ENCODE measurements at places on chromosomes 7 and 10. TPM values are rescaled to one million over a fixed set of nuclear protein-coding genes. Genes with fewer than 3 reads are reported as not detected.

DNA sequence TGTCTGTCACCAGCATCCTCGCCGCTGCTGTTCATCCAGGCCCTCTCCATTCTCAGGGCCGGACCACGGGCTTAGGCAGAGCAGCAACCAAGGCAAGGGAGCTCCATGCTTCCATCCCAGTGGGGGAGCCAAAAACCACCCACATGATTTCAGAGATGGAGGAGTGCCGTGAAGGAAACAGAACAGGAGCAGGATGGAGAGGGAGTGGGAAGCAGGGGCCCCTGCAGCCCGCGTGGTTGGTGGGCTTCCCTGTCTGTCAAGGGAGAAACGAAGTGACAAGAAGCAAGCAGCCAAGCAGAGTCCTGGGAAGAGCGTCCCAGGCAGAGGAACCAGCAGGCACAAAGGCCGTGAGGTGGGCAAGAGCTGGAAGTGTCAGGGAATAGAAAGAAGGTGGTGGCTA, 95.7 kb downstream of the SLIT1 start:
- peaks cover 10% of the 10 kb centered on the region for H3K27me3 ChIP-seq
- DNase-seq = no peak
- H3K4me3 ChIP-seq = no peak overlapping the region
- peaks cover 3% of the 10 kb centered on the region for H3K4me1 ChIP-seq
- no peaks in the 10 kb centered on the region for H3K36me3 ChIP-seq

DNA sequence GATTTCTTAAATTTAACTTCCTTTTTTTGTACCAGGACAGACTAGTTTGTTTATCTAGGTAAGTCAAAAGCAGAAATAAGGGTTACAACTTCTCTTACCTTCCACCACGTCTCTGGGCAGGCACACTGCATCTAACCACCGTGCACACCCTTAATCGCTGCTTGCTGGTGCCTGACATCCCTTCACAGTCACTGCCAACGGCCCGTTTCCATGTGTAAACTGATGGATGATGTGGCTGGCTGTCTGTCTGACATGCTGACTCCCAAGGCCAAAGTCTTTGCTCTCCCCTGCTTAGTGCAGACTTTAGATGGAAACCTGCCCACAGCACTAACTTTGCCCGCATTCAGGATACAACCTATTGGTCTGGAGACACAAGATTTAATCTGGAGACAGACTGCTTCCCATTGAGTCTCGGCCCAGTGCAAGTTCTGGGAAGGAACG, 1.1 kb downstream of the TMEM273 start:
- peak overlapping the region; percentile 27 for H3K4me3 ChIP-seq
- H3K27me3 ChIP-seq = no peaks in the 10 kb centered on the region
- no peak for DNase-seq
- no peaks in the 10 kb centered on the region for H3K36me3 ChIP-seq
- peaks cover 13% of the 10 kb centered on the region for H3K4me1 ChIP-seq

GRCh38 chr7:139494835-139495579, 11.5 kb upstream of the KLRG2 start:
- H3K4me1 ChIP-seq = no peaks in the 10 kb centered on the region
- no peaks in the 10 kb centered on the region for H3K27me3 ChIP-seq
- no peak for DNase-seq
- H3K36me3 ChIP-seq = no peaks in the 10 kb centered on the region
- H3K4me3 ChIP-seq = no peak overlapping the region

DNA sequence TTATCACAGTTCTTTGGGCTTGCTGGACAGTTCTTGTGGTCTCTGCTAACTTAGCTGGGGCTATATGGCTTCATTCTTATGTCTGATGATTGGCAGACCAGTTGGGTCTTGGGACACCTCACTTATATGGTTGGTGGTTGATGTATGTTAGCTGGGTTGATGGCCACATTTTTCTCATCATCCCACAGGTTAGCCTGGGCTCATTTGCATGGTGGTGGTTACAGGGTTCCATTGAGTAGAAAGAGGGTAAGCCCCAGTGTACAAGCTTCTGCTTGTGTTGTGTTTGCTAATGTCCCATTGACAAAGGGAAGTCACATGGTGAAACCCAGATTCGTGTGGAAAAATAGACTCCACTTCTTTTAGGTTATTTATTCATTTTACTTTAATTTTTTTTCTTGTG, 40.6 kb downstream of the TMEM60 start:
- H3K27me3 ChIP-seq = no peaks in the 10 kb centered on the region
- H3K4me1 ChIP-seq = peaks cover 14% of the 10 kb centered on the region
- DNase-seq = no peak

SPDYE16 gene
- total RNA-seq = 0.42 TPM

ZDHHC16 gene
- 56.2 TPM for total RNA-seq

All from CD8-positive, alpha-beta memory T cell (primary cell).